Upper lobe of left lung (tissue), 6 donors: ENCODE measurements at places on chromosomes 16 and 17. TPM values are rescaled to one million over a fixed set of nuclear protein-coding genes. Genes with fewer than 3 reads are reported as not detected.

GRCh38 chr17:30290696-30291542 lies 825 bp downstream of the BLMH start:
- peak; percentile 89 for DNase-seq

GRCh38 chr17:55023626-55024025 lies 55.1 kb downstream of the STXBP4 start:
- no peak for DNase-seq

DNA sequence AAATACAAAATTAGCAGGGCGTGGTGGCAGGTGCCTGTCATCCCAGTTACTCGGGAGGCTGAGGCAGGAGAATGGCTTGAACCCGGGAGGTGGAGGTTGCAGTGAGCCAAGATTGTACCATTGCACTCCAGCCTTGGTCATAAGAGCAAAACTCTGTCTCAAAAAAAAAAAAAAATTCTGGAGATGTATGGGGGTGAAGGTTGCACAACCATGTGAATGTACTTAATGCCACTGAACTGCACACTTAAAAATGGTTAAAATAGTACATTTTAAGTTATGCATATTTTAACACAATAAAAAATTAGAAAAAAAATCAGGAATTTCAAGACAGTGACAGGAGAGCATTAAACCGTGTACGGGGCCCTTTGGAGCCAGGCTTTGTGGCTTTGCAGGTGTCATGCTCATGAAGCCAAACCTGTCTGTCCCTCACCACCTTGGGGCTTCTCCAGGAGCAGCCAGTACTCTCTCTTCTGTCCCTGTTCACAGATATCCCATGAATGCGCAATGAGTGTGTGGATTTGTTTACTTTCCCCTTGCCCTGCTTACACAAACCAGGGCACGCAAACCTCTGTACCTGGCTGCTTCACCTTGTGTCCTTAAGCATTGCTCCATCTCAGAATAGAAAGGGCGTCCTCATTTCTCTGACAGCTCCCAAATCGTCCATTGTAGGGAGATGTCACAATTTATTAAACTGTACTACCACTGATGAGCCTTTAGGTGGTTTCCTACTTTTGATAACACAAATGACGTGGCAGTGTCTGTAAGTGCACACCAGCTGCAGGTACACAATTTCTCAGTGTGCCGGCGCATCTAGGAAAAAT lies 58.2 kb upstream of the CBX4 start:
- no peak for DNase-seq

DNA sequence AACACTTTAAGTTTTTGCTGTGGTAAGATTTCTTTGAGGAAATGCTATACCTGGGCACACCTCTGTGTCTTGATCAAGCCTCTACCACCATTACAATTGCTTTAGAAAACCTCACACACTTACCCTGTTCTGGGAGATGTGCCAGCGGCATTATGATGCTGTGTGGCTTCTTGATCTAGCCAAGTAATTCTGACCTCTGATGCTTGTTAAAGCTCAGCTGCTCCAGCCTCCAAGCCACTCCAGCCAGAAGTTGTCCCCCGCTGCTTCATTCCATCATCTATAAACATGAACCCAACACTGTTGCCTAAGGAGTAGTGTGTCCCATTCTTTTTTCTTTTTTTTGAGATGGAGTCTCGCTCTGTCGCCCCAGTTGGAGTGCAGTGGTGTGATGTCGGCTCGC lies 60.1 kb downstream of the CYLD start:
- no peak for DNase-seq

DNA sequence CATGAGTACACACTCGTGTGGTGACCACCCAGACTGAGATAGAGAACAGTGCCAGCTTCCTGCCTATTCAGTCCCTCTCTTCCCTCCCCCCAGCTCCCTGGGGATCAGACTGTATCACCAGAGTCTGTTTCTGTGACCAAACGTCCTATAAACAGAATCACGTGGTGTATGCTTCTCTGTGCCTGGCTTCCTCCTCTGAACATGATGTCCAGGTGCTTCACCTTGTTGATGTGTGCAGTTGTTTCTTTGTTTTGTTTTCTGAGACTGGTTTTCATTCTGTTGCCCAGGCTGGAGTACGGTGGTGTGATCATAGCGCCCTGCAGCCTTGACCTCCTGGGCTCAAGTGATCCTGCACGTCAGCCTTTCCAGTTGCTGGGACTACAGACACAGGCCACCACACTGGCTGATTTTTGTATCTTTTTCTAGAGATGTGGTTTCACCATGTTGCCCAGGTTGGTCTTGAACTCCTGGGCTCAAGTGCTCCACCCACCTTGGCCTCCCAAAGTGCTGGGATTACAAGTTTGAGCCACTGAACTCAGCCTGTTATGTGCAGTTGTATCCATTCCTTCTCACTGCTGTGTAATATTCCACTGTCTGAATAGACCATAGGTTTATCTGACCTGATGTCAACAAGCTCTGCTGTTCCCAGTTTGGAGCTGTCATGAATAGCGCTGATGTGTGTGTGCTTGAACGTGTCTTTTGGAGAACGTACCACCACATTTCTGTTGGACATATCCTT lies 28.9 kb upstream of the PRM1 start:
- DNase-seq, result no peak

DNA sequence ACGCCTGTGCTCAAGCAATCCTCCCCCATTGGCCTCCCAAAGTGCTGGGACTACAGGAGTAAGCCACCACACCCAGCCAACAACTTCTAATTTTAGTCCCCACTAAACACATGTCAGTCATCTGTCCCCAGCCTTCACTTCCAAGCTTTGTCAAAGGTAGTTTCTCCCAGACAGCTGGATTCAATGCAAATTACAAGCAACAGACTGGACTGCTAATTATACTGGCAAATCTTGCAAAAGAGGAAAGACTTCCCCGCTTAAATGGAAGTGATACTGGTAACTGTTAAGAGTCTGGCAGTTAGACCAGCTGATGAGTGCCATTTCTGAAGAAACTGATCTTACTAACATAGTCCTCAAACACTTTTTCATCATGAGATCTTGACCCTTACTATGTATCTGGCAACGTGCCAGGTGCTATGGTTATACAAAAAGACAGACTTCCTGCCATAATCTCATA lies 8.2 kb upstream of the GGA2 start:
- DNase-seq, result no peak

DNA sequence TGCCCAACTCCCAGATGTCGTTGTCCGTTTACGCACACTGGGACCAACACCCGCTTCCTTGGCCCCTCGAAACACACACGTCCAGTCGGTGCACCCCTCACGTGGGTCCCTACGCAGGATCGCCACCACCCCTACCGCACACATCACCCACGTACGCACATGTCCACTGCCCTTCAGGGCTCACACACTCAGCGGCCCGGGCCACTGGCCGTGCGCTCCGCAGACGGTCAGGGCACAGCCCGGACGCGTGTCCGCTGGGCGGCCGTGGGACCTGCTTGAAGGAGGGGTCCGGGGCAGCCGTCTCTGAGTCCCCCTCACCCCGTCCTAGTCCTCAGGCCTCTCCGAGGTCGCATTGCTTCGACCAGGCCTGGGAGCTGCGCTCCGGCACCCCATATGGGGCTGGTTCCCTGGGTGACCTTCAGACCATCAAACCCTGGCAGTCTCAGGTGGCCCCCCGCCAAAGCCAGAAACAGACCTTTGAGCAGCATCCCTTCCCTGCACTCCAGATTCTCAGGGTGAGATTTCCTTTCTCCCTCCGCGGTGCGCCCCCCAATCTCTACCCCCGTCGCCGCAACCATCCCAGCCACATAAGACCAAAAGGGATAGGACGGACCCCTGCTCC lies 914 bp upstream of the GPRC5B start:
- peak; percentile 87 for DNase-seq

- DNase-seq, result no peak
Measured at GRCh38 chr16:84194470-84195200, 3.7 kb downstream of the ADAD2 start.

DNA sequence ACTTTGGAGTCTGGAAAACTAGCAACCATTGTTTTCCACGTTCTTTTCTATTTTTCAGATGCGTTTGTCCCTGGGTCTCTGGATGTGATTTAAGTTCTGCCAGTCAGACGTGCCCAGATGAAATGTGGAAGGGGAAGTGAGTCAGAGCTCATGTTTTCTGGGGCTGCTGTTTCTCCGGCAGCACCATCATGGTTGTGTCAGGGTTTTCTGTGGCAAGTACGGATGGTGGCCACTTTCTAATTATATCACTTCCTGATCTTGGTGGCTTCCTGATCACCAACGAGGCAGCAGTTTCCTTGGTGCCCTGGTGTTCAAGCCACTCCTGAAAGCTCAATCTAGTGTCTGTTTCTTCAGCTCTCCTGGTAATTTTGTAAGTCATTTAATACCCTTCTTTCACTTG lies 31.4 kb upstream of the PMFBP1 start:
- peak; percentile 52 for DNase-seq

DNA sequence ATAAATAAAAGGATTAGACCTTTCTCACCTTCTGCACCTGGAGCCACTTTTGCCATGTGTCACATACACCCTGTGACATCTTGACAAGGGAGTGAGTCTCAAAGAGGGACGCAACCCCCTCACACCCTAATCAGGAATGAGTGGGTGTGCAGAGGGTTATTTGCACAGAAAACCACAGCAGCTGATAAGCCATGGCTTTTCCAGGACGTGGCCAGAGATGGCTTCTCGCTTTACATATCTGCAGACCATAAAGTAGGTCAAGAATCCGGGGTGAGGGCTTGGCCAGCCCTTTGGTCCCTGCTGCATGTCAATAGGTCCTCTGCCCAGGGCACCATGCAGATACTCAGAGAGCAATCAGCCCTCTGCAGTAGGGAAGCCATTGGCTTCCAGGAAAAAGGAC lies 2.4 kb upstream of the CD300LF start:
- DNase-seq, result no peak

- DNase-seq, result no peak
Measured at GRCh38 chr17:43543300-43543699, 2.8 kb downstream of the ETV4 start.

GRCh38 chr16:15961060-15961511 lies 11.7 kb downstream of the ABCC1 start:
- DNase-seq, result no peak

DNA sequence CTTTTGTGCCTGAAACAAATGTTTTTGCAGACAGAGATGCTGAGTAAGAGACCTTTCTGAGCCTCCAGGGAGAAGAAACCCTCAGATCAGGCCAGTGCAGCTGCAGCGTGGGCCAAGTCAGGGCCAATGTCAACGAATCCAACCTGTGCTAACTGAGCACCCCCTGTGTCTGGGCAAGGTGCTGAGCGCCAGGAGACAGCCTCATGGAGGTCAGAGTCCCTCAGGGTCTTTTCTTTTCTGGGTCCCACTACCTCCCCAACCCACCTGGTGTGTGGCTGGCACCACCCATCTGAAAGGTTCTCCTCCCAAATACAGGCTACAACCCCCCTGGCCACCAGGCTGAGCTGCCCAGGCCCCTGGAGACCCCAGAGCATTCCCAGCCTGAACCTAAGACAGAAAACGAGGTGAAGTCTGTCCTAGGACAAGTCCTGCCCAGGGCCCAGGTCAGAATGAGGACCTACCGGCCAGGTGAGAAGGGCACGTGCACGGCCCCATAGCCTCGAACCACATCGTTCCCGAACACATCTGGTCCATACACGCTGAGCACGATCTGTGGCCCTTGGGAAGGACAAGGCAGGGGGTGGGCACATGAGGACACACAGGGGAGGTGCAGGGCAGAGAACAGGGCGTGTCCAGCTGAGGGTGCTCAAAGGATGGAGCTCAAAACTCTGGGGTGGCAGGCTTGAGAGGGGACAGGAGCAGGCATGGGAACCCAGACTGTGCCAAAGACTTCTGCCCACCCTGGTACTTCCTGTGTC lies 15.0 kb downstream of the B9D1 start:
- no peak for DNase-seq

- DNase-seq, result no peak
Measured at GRCh38 chr16:82685526-82685925, 58.8 kb downstream of the CDH13 start.

DNA sequence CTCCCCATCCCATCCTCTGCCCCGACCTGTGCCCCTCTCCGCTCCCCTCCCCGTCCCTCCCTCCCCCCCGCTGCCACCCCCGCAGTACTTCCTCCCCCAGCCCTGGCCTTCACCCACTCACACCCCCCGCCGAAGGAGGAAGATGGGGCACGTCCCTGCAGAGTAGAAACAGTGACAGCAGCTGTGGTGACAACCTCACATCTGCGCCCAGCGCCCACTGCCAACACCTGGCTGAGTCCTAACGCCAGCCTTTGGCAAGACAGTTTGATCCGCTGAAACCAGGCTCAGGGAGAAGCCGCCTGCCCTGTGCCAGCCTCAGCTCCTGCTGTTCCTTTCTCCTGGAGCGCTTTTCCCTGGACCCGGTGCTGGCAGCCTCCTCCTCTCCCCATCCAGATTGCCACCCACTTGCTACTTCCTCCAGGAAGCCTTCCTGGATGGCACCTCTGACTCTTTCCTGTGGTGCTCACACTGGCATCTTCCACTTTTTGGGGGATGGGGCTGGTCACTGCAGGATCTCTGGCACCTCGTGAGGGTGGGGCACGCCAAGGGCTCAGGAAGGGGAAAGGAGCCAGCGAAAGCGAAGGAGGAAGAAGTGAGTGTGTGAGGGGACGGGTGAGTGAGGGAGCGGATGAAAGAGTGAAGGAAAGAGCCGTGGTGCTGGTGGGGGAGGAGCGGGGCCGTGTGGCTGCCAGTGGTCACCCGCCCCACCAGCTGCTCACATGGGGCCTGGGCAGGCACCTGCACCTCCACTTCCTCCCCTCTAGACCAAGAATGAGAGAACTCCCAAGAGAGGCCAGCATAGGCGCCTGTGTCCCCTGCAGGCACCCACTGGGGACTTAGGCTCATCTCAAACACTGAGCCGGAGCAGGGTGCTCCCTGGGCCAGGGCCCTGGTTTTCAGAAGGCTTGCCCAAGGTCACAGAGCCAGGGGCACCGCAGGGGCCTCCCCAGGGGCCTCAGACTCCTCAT lies 27.0 kb downstream of the ZFPM1 start:
- no peak for DNase-seq

GRCh38 chr16:266258-267164 lies 9.2 kb downstream of the RGS11 start:
- DNase-seq, result no peak

GRCh38 chr17:76716146-76716838 lies 5.5 kb upstream of the MXRA7 start:
- peak; percentile 87 for DNase-seq

DNA sequence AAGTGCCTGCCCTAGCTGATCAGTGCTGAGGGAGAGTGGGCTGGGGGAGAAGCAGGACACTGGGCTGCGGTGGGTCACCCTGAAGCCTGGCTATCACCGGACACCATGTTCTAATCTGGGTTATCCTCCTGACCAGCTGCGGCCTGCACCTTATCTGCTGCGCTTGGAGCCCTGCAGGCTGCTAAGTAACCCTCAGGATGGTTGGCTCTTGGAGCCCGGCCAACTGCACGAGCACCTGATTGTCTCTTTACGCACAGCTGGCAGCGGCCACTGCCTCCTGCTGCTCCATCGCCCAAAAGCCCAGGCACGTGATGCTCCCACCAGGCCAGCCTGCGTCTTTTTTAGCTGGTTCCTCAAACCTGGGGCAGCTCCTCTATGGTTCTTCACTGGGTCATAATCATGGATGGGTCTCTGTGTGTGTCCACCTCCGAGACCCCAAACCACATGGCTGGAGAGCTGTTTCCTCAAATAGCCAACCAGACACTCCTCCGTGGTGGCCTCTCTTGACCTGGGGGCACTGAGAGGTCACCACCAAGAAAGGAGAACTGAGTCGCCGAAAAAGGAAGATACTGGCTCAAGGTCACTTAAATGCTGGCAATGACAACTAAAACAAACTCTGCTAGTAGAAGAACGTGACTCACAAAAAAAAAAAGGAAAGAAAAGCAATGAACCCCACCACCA lies 21.7 kb downstream of the SPHK1 start:
- no peak for DNase-seq

Gene ZDHHC1
- 14.7 TPM for total RNA-seq

Gene YPEL2
- 17.9 TPM for total RNA-seq

Gene HYDIN
- 1.6 TPM for total RNA-seq

Gene CACNA1H
- total RNA-seq, result 7.5 TPM

Gene MYL4
- total RNA-seq, result not detected

Gene LGALS9B
- not detected for total RNA-seq
